Cardiac septum (tissue), 1 donor: ENCODE measurements at places on chromosomes 6 and 20. TPM values are rescaled to one million over a fixed set of nuclear protein-coding genes. Genes with fewer than 3 reads are reported as not detected.
A peak's percentile ranks its signal among the peaks of the same experiment; 100 is the strongest.

DNA sequence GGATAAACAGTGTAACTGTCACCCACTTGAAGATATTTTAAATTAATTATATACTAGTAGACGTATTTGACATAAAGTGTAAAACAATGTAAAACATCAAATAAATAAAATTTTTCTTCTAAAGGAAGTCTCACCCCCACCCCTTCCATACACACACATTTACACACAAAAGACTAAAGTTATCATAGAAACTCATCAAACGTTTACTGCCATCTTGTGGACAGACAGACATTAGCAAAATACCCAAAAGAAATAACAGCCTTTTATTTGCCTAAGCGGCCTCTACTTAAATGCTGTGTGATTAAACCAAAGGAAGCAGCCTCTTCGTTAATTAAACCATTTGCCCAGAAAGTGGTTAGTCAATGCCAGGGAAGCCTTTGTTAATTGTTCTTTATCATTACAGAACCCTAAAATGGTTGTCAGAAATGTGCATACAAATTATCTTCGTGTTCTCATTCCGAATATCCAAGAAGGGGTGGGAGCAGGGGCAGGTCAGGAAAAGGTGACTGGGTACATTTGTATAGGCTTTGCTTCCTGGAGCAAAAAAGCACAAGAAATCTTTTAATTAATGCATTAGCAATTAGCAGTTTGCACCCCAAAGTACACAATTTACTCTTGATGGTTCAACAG lies 176.2 kb upstream of the SASH1 start:
- no peak for DNase-seq

DNA sequence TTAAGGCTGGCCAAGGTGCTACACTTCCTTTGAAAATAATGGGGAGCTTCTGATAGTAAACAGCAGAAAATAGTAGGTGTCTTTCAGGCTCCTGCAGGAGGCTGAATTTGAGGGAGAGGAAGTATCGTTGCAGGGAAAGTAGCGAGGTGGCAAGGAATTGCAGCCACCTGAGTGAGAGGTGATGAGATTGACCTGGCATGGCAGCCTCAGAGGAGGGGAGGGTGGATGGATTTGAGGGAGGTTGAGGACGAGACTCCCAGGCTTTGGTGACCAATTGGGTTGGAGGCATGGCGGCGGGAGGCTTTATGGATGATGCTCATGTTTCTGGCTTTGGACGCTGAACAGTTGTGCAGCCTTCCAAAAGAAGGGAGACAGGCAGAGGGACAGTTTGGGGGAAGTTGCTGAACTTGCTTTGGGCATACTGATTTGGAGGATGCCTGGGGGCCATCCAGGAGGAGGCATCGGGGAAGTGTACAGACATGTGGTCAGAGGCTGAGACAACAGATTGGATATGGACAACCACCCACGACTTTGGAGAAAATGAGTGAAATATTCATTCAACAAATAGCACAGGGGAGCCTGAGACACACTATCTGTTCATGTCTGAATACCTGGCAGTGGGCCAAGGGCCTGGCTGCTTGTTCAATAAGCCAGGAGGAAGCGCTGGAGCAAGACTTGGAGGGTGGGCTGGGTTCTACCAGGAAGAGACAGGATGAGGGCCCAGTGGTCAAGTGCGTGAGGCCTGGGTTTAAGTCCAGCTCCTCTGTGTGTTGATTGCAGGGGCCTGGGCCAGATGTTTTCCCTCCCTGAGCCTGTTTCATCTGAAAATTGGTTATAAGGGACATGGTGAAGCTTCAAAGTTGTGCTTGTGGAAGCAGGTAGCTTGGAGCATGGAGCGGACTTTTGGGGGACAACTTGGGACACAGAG lies 113.2 kb downstream of the CEBPB start:
- peak; percentile 85 for DNase-seq

- peak; percentile 67 for DNase-seq
These were observed 3.2 kb downstream of the DEF6 start for GRCh38 chr6:35300848-35301247.

- no peak for DNase-seq
These were observed 66.8 kb downstream of the MOXD1 start for GRCh38 chr6:132334521-132334885.

DNA sequence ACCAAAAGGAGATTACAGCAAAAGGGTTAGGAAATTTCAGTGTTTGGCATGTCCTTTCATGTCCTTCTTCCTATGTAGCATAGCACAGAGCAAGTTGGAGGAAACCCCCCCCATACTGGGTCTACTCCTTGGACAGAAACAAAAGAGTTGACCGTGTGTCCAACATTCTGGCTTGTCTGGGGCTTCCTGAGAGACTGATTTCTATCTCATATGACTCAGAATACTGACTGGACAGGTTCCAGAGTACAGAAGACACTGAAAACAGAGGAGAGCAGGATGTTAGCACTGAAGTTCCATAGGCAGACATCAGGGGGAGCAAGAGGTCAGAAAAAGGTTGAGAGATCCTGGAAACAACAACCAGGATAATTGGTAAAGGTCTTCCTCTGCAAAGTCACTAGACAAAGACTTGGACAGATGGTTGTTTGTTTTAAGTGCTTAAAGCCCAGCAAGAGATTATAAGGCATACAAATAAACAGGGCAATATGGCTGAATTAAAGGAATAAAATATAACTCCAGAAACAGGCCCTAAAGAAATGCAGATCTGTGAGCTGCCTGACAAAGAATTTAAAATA lies 48.4 kb downstream of the USP49 start:
- DNase-seq: no peak

DNA sequence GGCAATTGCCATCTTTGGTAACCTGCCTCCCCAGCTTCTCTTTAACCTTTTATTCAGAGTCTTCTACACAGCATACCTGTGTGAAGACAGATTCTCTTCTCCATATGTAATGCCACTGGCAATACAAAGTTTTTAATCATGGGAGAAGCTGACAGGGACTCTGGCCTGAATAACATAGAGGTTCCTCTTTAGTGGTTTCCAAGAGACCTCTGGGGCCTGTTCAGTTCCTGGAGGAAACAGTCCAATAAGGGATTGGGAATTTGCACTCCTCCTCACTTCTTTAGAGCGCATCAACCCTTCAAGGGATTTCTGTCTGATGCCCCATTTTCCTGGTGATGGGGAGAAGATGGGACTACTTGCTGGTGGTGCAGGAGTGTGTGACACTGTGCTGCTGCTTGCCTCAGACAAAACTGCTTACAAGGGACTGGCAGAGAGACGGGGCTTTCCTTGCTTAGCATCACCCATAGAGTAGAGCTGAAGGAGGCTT lies 1.4 kb downstream of the RIMS1 start:
- no peak for DNase-seq

- DNase-seq: no peak
These were observed 1.2 kb downstream of the GPRC6A start for GRCh38 chr6:116827561-116828240.

DNA sequence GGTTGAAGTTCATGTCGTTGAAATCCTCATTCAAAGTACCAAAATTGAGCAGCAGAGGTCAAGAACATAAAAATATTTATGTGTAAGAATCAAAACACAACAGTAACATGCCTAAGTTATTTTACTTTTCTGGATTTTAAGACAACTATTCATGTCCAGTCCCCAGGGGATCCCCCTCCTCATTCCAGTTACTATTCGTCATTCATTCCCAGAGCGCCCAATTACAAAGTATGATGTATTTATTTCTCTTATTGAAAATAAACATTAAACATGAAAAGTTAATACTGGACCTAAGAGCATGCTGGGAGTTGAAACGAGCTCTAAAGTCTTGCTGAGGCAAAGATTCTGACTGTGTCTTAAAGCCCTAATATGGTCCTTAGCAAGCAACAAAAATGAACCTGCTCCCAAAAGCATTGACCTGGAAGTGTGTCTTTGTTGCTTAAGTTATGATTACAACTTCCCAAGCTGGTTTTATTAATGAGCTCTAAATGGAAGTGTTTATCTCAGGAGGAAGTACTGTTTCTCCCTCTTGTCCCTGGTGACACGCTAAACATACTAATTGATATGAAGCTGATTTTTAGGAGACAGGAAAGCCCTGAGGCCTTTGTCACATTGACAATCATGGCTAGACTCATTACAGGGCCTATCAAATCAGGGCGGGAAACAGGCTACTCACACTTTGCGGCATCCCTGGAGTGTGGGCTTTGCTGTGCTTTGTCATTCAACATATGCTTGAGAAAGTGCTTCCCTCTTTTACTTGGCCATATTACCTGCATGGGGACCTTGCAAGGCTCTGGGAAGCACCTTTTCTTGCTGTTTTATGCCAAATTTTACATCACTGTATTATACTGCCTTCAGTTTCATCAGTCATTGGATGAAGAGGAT lies 192.2 kb upstream of the DTNBP1 start:
- DNase-seq: no peak

GRCh38 chr6:112701201-112701600 lies 354.1 kb downstream of the RFPL4B start:
- no peak for DNase-seq

GRCh38 chr6:12709556-12710232 lies 6.9 kb upstream of the PHACTR1 start:
- no peak for DNase-seq

Gene TNNC2
- not detected for total RNA-seq

Gene SLC22A23
- 3.2 TPM for total RNA-seq

Gene PDE7B
- 4.4 TPM for total RNA-seq

Gene SIRPB2
- 2.2 TPM for total RNA-seq

Gene SLC18B1
- total RNA-seq: 1.2 TPM

Gene CGAS
- 2.0 TPM for total RNA-seq
